Mesendoderm (in vitro differentiated cells): ENCODE measurements at places on chromosomes 6 and 20.

DNA sequence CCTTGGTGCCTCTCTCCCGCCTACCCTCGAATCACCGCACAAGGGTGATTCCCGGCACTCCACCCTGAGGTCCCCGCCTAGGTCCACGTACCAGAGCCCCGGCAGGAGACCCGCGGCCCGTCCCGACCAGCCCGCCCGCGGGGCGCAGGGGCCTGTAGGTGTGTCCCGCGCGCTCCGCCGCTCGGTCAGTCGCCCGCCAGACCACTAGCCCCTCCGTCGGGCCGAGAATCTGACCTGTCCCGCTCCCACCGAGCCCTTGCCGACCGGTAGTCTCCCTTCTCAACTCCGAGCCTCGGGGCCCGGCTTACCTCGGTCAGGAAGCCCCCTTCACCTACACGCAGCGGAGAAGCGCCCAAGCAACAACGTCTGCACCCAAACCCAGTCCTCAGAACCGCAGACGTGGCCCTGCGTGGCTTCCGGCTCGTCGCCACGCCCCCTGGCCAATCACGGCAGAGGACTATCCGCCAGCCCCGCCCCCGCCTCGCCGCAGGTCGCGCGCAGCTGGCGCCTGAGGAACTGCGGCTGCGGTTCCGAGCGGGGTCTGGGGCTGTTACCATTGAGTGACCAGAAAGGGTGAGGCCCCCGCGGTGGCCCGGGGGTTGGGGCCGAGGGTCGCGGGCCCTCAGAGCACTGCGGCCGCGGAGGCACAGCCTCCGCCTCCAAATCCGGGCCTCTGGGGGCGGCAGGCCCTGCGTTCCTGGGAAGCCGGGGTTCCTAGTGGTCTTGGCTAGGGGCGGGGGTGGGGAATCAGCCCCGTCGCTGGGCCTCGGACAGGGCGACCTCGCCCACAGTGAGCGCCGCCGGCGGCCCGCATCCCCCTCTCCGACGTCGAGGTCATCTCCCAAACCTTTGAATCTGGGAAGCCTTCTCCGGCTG lies at the start of the genes PGM3 and RWDD2A:
PGM3 (minus strand) TSS at position 395 of the 876 bp plus-strand sequence. CDS start 2,253 bp downstream, outside the sequence.
RWDD2A (plus strand) TSS at position 487 of the 876 bp plus-strand sequence. CDS start 1,095 bp downstream, outside the sequence.
- peaks cover 2% of the 10 kb centered on the region for H3K36me3 ChIP-seq
- H3K27me3 ChIP-seq, result no peaks in the 10 kb centered on the region
- peak within 1 kb of the TSS; percentile 93 for H3K4me3 ChIP-seq
- peak; percentile 94 for DNase-seq
- peaks cover 4% of the 10 kb centered on the region for H3K4me1 ChIP-seq
- H3K27ac ChIP-seq, result peak within 1 kb of the TSS; percentile 67

DNA sequence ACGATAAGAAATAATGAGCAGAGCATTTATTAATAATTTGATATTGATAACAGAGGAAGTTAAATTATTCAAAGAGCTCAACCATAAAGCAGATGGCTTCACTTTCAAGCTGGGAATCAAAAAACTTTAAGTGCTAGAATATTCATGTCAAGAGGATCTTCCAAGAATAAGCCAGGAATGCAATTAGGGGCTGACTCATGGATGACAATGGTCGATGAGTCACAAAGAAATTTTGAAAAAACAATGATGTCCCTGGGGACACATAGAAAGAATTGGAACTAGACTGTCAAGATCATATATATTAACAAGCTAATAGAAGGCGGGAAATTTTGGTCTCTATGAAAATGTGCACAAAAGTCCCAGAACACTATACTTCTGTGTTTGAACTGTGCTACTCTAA lies 304.1 kb downstream of the LAMA2 start:
- no peaks in the 10 kb centered on the region for H3K4me1 ChIP-seq
- DNase-seq, result peak; percentile 67
- H3K27ac ChIP-seq, result no peak overlapping the region
- H3K27me3 ChIP-seq, result no peaks in the 10 kb centered on the region

GRCh38 chr20:50551288-50551687 lies 41.1 kb downstream of the PTPN1 start:
- no peaks in the 10 kb centered on the region for H3K4me1 ChIP-seq
- H3K27me3 ChIP-seq, result no peaks in the 10 kb centered on the region
- no peaks in the 10 kb centered on the region for H3K36me3 ChIP-seq
- H3K4me3 ChIP-seq, result no peak overlapping the region
- no peak for DNase-seq

DNA sequence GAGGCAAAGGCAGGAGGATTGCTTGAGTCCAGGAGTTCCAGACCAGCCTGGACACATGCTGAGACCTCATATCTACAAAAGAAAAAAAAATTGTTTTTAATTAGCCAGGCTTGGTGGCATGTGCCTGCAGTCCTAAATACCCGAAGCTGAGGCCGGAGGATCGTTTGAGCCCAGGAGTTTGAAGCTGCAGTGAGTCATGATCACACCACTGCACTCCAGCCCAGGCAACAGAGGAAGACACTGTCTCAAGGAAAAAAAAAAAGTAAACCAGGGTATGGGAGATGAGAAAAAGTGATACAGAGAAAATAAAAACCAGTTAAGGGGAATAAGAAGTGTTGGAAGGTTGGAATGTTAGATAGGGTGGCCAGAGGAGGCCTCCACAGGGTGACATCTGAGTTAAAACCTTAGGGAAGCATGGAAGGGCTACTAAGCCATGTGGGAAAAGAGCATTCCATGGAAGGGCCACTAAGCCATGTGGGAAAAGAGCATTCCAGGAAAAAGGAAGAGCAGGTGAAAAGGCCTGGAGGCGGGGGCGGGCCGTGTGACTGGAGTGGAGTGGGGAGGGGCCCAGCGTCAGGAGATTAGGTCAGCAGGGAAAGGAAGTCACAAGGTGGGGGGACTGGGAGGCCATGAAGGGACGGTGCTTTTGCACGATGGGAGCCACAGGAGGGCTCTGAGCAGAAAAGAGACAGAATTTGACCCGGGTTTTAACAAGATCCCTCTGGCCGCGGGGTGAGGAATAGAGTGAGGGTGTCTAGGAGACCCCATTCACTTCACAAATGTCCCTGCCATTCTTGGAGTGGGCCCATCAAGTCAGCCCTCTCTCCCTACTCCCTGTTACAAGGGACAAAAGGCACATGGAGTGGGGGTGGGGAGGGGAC lies 18.3 kb downstream of the CPNE5 start:
- peak; percentile 78 for DNase-seq
- H3K27me3 ChIP-seq, result no peaks in the 10 kb centered on the region
- H3K27ac ChIP-seq, result no peak overlapping the region
- H3K4me3 ChIP-seq, result no peak overlapping the region
- H3K4me1 ChIP-seq, result peaks cover 3% of the 10 kb centered on the region

GRCh38 chr6:2471472-2471871 lies 226.1 kb upstream of the GMDS start:
- H3K27ac ChIP-seq, result no peak overlapping the region
- H3K4me1 ChIP-seq, result peaks cover 2% of the 10 kb centered on the region
- no peaks in the 10 kb centered on the region for H3K27me3 ChIP-seq
- H3K4me3 ChIP-seq, result no peak overlapping the region
- no peak for DNase-seq

DNA sequence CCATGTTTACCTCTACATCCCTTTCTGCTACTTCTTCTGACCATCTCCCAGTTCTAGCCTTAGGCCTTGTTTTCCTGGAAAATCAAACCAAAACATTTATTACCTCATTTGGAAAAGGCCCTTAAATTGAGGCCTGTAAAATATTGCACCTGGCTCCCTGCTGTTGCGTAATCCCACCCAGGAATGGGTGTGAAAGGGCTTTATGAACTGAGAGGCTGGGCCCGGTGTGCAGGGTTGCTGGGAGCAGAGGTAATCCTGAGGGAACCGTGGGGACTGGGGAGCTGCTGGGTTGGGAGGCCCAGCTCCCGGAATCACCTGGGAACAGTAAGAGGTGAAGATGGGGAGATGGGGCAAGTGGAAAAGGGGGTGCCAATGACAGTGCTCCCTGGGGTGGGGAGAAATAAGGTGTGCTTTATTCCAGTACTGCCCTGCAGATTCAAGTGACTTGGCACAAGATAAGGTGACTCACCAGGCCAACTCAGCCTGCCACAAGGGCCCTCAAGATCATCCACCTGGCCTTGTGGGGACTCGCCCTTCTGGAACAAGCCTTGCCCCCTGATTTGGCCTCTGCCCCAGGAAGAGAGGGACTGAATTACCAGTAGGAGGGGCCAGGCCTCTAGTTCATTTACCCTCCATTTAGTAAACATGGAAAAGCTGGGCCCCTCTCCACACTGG lies 44.2 kb downstream of the KCNK5 start:
- no peaks in the 10 kb centered on the region for H3K27me3 ChIP-seq
- H3K27ac ChIP-seq, result no peak overlapping the region
- no peaks in the 10 kb centered on the region for H3K36me3 ChIP-seq
- no peak for DNase-seq
- no peak overlapping the region for H3K4me3 ChIP-seq

- no peaks in the 10 kb centered on the region for H3K36me3 ChIP-seq
- H3K27ac ChIP-seq, result no peak overlapping the region
- H3K27me3 ChIP-seq, result no peaks in the 10 kb centered on the region
Measured at GRCh38 chr6:137415834-137416190, 78.4 kb downstream of the OLIG3 start.

- H3K4me1 ChIP-seq, result no peaks in the 10 kb centered on the region
- H3K36me3 ChIP-seq, result no peaks in the 10 kb centered on the region
- no peak overlapping the region for H3K27ac ChIP-seq
- no peak overlapping the region for H3K4me3 ChIP-seq
Measured at GRCh38 chr6:80527552-80528052, 421.1 kb downstream of the BCKDHB start.

- H3K4me1 ChIP-seq, result peaks cover 18% of the 10 kb centered on the region
- H3K27ac ChIP-seq, result no peak overlapping the region
- no peaks in the 10 kb centered on the region for H3K27me3 ChIP-seq
- DNase-seq, result no peak
Measured at GRCh38 chr6:11207199-11207968, 25.1 kb downstream of the NEDD9 start.

DNA sequence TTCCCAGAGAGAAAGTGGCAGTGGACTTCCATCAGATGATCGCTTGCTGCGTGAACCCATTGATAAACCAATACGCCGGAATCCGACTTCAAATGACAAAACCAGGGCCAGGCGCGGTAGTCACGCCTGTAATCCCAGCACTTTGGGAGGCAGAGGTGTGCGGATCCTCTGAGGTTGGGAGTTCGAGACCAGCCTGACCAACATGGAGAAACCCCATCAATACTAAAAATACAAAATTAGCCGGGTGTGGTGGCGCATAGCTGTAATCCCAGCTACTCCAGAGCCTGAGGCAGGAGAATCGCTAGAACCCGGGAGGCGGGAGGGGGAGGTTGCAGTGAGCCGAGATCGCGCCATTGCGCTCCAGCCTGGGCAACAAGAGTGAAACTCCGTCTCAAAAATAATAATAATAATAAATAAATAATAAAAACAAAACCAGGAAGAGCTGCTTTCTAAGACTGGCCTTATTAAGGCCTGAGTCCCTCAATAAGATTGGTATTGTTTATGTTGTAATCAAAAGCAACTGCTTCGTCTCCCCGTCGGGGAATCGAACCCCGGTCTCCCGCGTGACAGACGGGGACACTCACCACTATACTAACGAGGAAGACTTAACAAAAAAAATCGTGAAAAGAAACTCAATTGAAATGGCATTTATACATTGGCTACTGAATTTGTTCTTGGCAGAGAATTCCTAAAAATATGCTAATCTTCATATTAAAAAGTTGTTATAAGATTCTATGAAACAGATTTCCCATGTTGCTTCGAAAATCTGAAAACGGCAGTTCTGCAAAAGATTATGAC lies 110.2 kb upstream of the ZNF184 start:
- no peaks in the 10 kb centered on the region for H3K27me3 ChIP-seq
- H3K4me3 ChIP-seq, result peak overlapping the region; percentile 53
- H3K4me1 ChIP-seq, result no peaks in the 10 kb centered on the region

GRCh38 chr20:20709887-20710286 lies 2.6 kb downstream of the RALGAPA2 start:
- peaks cover 9% of the 10 kb centered on the region for H3K4me1 ChIP-seq
- no peaks in the 10 kb centered on the region for H3K36me3 ChIP-seq
- no peaks in the 10 kb centered on the region for H3K27me3 ChIP-seq
- DNase-seq, result no peak

GRCh38 chr20:53048387-53048786 lies 76.2 kb downstream of the TSHZ2 start:
- no peaks in the 10 kb centered on the region for H3K36me3 ChIP-seq
- H3K4me3 ChIP-seq, result no peak overlapping the region
- no peaks in the 10 kb centered on the region for H3K27me3 ChIP-seq
- DNase-seq, result no peak

DNA sequence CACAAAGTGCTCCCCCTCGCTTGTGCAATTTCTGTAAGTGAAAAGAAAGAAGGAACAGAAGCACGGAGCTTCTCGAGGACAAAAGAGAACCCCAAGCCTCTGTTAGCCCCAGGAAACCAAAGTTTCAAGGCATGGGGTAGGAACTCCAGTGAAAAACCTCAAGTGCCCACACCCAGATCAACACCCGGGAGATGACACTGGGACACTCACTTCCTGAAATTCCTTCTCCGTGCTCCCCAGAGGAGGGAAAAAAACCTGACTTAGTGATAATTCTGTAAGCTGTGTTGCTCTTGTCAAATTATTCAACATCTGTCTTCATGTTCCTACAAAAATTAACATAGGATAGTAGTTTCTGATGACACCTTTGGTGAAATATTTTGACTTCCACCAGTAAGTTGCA lies 4.6 kb downstream of the MDGA1 start:
- no peaks in the 10 kb centered on the region for H3K36me3 ChIP-seq
- H3K27me3 ChIP-seq, result peaks cover 33% of the 10 kb centered on the region
- no peak overlapping the region for H3K27ac ChIP-seq
- H3K4me1 ChIP-seq, result no peaks in the 10 kb centered on the region

DNA sequence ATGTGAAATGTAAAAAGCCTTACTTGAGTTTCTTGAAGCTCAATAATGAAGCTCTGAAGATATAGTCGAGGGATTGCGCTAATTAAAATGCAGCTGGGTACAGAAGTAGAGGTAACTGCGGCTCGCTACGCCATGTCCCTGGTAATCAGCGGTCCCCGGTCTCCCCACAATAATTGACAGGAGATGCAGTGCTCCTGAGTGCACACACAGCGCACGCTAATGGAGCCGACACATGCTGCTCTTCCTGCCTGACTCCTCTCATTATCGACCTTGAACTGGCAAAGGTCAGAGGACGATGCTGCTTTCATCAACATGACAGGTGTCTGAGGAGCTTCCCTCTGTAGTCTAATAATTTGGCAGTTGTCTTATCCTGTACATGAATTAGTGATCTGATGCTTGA lies 365.9 kb downstream of the RNF144B start:
- peak overlapping the region; percentile 45 for H3K27ac ChIP-seq
- H3K36me3 ChIP-seq, result no peaks in the 10 kb centered on the region
- no peak overlapping the region for H3K4me3 ChIP-seq
- H3K4me1 ChIP-seq, result peaks cover 6% of the 10 kb centered on the region

GRCh38 chr6:144639654-144640053 lies 354.5 kb downstream of the UTRN start:
- no peaks in the 10 kb centered on the region for H3K36me3 ChIP-seq
- peak; percentile 77 for DNase-seq
- H3K27ac ChIP-seq, result no peak overlapping the region
- no peak overlapping the region for H3K4me3 ChIP-seq
- H3K27me3 ChIP-seq, result no peaks in the 10 kb centered on the region
- peaks cover under 1% of the 10 kb centered on the region for H3K4me1 ChIP-seq
